Muscle of leg (tissue), 16 donors: ENCODE measurements at places on chromosomes 3 and 15. TPM values are rescaled to one million over a fixed set of nuclear protein-coding genes. Genes with fewer than 3 reads are reported as not detected.

Gene VEPH1
- total RNA-seq = 1.2 TPM

Gene ACKR4
- 3.0 TPM for total RNA-seq

Gene KIF15
- 9.6 TPM for total RNA-seq

Gene WNT5A
- total RNA-seq = 10.6 TPM

Gene LRRIQ4
- 0.09 TPM for total RNA-seq

Gene ANKUB1
- not detected for total RNA-seq

Gene MED12L
- total RNA-seq = 11.7 TPM

Gene ZDHHC19
- not detected for total RNA-seq

Gene DZIP1L
- 12.8 TPM for total RNA-seq

Gene GOLGA8M
- total RNA-seq = 0.53 TPM

Gene IQGAP1
- 80.6 TPM for total RNA-seq

Gene ISLR
- total RNA-seq = 82.3 TPM

Gene SEMA5B
- 17.7 TPM for total RNA-seq

Gene PARP15
- 3.2 TPM for total RNA-seq

Gene GOLGB1
- 45.1 TPM for total RNA-seq

Gene MYZAP
- total RNA-seq = 2.9 TPM

Gene KBTBD8
- total RNA-seq = 3.2 TPM

Gene BHLHE40
- total RNA-seq = 13.2 TPM

Gene DAZL
- not detected for total RNA-seq

Gene SMCO1
- 1.6 TPM for total RNA-seq

Gene FANCD2
- 8.2 TPM for total RNA-seq

Gene SCAANT1
- total RNA-seq = not detected

Gene GHSR
- total RNA-seq = not detected

Gene FAM107A
- total RNA-seq = 0.84 TPM

Gene SLC28A1
- 0.35 TPM for total RNA-seq

Gene PPP1R14D
- total RNA-seq = not detected

Gene ZSCAN2
- total RNA-seq = 11.5 TPM

Gene CMTM7
- 3.9 TPM for total RNA-seq

Gene BCL2A1
- total RNA-seq = 0.35 TPM

Gene PARP9
- total RNA-seq = 12.7 TPM

Gene CLCN2
- 3.5 TPM for total RNA-seq

Gene RTP1
- 0.04 TPM for total RNA-seq

Gene FOXB1
- not detected for total RNA-seq

Gene ATP13A5
- total RNA-seq = 0.09 TPM

Gene BFSP2
- total RNA-seq = not detected

Gene CD80
- 0.22 TPM for total RNA-seq

Gene REC114
- total RNA-seq = not detected

Gene C3orf70
- total RNA-seq = 4.8 TPM

Gene UBAP1L
- 2.6 TPM for total RNA-seq

Gene UBA7
- total RNA-seq = 23.3 TPM

Gene LNP1
- 5.9 TPM for total RNA-seq

Gene GOLGA8K
- total RNA-seq = 0.75 TPM

Gene C3orf85
- total RNA-seq = not detected

Gene IMPG2
- 1.3 TPM for total RNA-seq

Gene CHRFAM7A
- total RNA-seq = 0.62 TPM

Gene SSR3
- total RNA-seq = 119 TPM

Gene GOLGA8Q
- total RNA-seq = 0.75 TPM

Gene GAP43
- total RNA-seq = 4.3 TPM

Gene MUC20
- total RNA-seq = 0.66 TPM
